ENCODE measurements at places on chromosomes 1 and 21.

DNA sequence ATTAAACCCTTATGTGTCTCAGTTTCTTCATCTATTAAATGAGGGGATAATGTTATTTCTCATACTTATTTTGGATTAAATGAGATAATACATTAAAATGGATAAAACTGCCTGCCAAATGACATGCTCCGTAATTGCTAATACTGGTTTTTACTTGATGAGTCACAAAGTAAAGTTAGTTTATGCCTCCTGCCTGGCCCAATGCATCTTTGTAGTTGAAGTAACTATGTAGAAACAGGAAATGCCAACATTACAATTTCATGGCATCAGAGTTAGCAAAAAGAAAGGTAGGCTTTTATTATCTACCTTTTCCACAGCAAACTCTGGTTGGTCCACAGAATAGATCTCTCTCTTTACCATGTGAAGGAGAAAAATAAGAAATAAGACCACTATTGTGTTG is 214.5 kb downstream of the TBX15 start:
- no peak for DNase-seq

DNA sequence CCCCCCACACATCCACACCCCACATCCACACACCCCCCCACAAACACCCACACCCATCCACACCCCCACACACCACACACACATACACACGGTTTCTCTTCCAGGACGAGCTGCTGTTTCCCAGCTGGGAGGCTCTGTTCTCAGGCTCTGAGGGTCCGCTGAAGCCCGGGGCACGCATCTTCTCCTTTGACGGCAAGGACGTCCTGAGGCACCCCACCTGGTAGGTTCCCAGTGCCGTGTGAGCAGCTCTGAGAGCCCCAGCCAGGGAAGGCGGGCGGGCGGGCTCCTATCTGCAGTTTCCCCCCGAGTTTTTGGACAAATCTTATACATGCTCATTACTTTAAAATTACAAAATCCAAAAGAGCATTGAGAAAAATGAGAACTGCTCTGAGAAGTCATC is 31.2 kb downstream of the SLC19A1 start:
- DNase-seq, result no peak

DNA sequence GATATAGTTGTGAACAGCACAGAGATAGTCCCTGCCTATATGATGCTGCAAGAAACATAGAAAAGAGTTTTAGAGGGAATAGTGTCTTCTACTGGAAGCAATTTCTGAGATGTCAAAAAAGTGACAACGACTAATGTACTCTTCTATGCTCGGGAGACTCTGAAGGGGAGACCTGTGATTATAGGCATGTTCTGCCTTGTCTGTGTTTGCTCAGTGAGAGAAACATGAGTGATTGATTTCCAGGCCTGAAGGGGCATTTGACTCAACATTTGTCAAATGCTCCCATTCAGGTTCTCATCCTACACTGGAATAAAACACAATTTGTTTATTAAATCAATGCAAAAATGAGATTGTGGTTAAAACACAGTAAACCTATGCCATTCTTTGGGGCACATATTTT is 131.8 kb downstream of the CTH start:
- DNase-seq, result no peak

DNA sequence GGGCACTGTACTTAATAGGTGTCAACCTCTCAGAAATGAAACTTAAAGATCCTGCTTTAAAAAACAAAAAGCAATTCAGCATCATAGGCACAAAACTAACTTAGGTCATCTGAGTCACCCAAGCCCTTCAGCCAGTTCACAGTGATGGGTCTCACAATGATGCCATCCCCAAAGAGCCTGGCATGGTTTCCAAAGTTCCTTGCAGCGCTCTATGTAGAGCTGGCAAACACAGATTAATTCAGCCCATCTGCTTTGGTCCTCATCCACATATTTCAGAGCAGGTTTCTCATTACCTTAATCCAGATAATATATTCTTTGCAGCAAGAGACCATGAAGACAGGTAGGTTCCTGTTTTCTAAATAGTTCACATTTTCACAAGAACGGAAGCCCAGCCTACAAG is 14.6 kb upstream of the PLA2G2C start:
- DNase-seq, result no peak

DNA sequence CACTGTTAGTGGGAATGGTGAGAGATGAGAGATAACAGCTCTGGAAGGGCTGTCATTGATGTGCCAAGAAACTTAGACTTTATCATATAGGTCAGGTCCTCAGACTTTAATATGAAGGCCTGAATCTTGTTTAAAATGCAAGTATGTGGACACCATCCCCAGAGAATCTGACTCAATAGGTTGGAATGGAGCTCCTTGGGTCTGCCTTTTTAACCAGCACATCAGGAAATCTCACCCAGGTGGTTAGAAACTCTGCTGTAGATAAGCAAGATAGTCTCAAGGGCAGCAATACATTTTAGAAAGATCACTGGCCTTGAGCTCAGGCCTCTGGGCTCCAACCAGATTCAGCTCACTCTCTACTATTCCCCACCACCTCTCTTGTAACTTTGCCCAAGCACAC is 180.4 kb downstream of the SLC44A5 start:
- no peak for DNase-seq

DNA sequence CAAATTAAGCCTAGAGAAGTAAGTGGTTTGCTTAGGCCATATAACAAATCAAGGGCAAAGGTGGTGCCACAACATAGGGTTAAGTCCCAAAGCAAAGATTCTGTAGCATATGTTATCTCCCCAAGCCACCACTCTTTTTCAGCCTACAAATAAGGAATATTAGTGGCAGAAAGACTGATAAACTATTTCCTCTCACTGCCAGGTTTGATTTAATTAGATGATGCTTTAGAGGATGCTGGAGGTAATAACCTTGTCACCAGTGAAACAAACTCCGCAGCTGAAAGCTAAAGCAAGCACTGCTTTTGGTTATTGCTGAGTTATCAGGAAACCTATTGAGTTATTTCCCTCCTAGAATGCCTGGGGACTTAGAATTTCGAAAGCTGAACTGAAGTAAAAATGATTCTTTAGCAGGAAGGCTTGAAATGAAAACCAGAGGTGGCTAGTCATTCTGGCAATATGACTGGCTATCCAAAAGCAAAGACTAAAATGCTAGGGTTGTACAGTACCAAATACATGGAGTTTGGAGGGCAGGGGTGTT is 145.2 kb downstream of the SYT2 start:
- no peak for DNase-seq

DNA sequence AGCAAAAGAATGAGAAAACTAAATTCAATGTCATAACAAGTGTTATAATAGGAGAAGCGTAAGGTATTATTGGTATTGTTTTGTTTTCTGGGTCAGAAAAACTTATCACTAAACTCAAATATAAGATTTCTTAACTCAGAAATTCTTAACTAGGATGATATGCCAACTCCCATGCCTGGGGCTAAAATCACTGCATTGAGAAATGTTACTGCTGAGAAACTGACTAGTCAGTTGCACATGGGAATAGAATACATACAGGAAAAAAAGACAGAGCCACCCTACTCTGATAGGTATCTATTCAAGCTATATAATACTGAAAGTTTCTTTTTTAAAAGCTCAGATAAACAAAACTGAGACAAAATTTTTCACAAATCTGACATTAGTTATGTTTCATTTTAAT is 56.3 kb downstream of the PRPF38A start:
- DNase-seq, result no peak

- no peak for DNase-seq
These were observed 12.1 kb upstream of the MNDA start for GRCh38 chr1:158818975-158819431.

- DNase-seq, result no peak
These were observed 25.1 kb downstream of the SPSB1 start for GRCh38 chr1:9317591-9318417.

- DNase-seq, result no peak
These were observed 192.7 kb upstream of the KIAA0040 start for GRCh38 chr1:175385316-175385715.

DNA sequence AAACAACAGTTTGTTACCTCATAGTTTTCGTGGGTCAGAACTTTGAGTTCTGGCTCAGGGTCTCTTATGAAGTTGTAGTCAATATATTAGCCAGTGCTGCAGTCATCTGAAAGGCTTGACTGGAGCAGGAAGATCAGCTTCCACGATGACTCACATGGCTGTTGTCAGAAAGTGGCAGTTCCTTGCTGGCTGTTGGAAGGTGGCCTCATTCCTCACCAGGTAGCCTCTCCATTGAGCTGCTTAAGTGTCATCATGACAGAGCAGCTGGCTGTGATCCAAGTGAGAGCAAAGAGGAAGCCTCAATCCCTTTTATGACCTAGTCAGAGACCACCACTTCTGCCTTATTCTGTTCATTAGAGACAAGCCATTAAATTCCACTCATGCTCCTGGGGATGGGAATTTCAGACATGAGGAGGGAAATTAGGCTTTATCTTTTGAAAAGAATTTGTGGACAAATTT is 5.6 kb downstream of the OSBPL9 start:
- no peak for DNase-seq

DNA sequence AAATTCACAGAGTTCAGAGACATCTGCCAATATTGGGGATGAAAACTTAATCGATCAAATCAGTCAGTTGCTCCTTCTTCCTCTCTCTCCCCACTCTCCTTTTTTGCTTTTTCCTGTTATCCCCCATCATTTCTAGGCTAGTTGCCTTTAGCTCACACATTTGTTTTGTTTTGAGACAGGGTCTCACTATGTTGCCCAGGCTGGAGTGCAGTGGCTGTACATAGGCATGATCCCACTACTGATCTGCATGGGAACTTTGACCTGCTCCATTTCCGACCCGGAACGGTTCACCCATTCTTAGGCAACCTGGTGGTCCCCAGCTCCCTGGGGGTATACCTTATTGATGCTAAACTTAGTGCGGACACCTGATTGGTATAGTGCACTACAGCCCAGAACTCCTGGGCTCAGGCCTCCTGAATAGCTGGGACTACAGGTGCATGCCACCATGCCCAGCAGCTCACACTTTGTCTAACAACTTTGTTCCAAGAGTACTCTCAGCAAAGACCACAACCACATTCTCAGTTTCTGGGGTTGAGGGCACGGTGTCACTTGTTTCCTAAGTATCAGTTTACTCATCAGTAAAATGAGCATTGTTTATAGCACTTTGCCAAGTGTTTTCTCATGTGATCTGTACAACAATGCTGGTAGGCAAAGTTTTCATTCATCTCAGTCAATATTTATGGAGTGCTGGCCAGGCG is 6.7 kb upstream of the ELOA start:
- DNase-seq, result no peak

DNA sequence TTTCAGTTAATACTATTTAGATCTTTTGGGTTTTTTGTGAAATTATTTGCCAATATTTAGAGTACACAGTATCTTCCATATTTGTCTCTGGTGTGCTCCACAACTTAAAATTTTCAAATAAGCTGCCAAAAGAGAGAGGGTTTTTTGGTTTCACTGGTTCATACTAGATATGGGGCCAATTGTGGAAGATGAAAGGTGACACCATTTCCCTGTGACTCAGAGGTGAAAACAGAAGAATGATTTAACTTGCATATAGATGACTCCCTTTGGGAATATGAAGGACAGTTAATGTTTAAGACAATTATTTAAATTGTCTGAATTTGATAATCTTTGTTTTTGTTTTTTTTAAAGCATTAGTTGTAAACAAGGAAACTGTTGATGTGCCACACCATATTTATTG is 37.5 kb downstream of the IVNS1ABP start:
- DNase-seq, result no peak

GRCh38 chr1:117606649-117607430 is 992 bp downstream of the TENT5C start:
- peak; percentile 32 for DNase-seq

DNA sequence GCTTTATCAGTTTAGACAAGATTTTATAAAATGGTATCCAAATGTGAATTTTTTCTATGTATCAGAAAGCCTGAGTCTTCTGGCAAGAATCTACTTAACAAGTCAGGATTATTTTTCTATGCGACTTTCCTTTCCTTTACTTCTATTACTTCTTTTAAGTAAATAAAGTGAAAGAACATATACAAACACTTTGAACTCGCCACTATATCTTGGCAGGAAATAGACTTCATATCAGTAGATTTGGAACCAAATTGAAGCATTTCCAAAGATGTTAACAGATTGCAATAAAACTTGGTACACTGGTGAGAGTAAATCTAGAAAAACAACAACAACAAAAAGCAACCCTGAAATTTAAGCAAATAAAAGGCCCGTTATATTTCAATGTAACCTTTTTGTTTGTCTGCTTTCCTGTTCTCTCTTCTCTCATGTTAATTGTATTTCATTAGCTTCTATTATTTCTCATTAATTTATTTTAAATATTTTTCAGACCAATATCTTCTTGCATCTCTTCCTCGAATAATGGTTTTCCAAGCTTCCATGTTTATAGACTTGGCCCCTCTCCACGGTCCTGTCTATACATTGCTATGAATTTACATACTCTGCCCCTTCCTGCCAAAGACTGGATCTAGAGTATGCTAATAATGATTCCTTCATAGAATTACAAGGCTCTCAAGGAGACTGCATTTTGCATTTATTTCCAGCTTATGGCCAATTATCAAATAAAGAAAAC is 843.6 kb downstream of the ADGRL2 start:
- DNase-seq, result no peak

GRCh38 chr21:39581414-39581813 is 31.3 kb upstream of the B3GALT5 start:
- no peak for DNase-seq

GRCh38 chr1:216032284-216032683 is 391.0 kb downstream of the USH2A start:
- no peak for DNase-seq

DNA sequence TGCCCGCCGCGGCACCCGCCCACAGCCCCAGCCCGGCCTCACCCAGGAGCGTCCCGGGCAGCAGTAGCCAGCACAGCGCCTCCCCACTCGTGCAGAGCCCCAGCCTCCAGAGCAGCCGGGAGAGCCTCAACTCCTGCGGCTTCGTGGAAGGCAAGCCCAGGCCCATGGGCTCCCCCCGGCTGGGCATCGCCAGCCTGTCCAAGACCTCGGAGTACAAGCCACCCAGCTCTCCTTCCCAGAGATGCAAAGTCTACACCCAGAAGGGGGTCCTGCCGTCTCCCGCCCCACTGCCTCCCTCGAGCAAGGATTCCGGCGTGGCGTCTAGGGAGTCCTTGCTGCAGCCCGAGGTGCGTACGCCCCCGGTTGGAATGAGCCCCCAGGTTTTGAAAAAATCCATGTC is 531.2 kb downstream of the KIF26B start:
- DNase-seq, result no peak

DNA sequence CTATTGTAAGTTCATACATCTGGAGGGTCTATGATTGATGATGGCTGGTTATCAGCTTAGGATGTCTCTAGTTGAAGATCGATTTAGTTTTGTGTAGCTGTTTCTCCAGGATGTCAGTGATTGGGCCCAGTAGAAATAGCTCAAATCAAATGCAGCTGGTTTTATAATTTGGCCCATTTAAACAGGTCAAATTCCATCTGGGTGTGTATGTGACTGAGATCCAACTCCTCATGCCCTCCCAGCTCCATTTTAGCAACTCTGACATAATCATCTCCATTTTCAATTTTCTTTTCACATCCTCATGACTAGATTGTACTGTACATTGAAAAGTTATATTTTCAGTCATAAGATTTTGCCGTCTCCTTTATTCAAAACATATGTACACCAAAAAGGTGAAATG is 99.2 kb downstream of the TPR start:
- DNase-seq, result no peak

- DNase-seq, result no peak
These were observed 549.3 kb downstream of the NCAM2 start for GRCh38 chr21:21547368-21547953.
